ENCODE measurements at places on chromosomes 12 and 14.

GRCh38 chr14:63388766-63389431, 70.2 kb upstream of the GPHB5 start:
- DNase-seq = peak; percentile 27

DNA sequence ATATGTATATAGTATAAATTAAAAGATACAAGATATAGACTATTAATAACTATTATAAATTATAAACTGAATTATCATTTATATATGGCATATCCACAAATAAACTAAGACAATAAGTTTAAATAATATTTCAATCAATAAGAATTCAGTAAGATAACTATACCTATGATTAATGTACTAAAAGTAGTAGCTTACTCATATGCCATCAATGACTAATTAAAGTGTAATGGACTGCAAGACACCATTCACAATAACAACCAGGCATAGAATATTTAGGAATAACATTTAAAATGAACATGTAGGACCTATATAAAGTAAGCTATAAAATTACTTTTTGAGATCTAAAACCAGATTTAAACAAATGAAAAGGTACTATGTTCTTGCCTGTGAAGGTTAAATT, 18.8 kb downstream of the KCNC2 start:
- DNase-seq = no peak

DNA sequence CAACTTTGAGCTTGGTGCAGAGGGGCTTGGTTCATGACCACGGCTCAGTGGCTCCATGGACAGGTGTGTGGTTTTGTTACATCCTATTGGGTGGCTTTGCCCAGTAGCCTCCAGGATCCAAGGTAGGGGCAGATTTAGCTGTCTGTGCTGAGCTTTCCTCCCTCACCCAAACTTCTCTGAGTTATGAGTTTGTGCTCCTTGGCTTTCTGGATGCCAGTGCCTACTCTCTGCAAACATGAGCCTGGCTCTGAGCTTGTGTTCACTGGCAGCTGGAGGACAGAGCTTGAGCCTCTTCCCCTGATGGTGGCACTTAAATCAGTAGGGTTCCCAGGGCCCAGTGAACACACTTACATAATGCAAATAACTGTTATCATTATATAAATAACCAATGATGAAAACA, 45.3 kb upstream of the HECTD1 start:
- no peak for DNase-seq

DNA sequence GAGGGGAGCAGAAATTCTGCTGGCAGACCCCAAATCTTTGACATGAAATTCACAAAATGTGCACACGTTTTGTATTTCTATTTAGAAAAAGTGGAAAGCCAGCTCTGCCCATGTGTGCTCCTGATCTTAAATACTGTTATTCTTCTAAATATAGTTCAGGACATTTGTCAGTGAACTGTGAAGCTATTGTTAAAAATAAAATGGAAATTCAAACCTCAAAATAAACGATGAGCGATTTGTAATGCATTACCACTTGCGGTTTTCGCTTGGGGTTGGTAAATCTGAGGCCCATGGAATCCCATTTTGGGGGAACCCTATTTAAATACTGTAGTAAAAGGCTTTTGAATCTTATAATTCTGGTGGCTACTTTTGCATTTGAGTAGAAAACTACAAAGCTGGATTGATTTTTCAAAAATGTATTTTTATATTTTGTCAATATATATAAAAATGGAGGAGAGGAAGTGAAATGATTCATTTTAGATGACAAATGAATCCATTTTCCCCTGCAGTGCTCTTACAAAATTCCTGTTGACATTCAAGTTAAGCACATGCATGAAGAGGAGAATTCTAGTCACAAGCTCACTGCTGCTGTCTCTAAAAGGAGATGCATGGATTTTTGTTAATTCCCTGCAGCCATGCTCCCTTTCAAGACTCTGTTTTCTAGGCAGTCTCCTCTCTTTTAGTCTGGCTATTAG, 47.1 kb downstream of the FLRT2 start:
- DNase-seq = no peak

DNA sequence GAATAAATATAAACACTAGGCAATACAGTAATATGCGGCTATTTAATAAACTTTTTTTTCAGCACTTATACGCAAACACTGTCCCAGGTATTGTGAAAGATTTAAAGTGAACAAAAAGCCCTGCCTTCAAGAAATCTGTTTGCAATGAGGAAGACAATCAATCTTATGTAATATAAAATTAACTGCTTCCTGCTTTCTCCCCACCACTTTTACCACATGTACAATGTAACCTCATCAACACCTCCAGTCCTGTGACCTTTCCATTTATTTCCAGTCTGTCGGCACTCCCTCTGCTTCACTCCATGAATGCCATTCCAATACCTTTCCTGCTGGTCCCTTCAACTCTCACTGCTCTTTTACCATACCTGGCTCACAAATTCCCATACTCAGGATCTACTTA, 10.5 kb downstream of the SNX6 start:
- DNase-seq = no peak

DNA sequence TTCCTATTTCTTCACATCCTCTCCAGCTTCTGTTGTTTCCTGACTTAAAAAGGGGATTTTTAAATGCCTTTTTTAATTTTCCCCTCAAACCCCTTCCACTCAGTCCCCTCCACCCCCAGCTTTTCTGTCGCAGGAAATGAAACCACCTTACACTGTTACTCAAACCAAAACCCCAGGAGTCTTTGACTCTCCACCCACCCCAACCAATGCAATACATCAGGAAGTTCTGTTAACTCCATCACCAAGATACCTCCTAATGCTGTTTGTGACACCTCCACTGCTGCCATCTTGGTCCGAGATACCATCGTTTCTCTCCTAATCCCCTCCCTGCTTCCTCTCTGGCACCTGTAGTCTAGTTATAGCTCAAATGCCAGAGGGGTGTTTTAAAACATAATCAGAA, 25.4 kb upstream of the CPM start:
- no peak for DNase-seq

DNA sequence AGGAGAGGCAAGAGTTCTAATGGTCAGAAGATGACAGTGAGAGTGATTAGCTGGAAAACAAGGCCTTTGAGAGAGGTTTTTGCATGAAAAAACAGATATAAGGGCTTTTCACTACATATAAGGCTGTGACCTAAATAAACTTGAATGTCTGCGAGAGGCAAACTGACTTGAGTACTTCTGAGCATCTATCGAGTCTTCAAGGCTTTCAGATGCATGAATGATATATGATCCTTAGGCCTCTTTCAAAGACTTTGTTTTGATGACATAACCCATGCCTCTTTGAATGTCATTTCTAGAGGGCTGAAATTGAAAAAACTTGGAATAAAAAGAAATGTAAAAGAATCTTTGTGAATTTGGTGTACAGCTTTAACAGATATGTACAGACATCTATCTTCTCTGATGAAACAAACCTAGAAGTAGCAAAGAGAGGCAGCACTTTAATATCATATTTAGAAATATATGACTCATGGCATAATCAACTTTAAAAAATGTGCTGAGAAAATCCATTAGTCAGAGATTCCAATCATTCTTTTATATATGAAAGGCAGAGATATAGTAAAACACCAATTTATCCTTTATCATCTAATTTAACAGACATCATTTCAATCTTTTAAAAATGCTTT, 72.6 kb downstream of the PPM1H start:
- no peak for DNase-seq

DNA sequence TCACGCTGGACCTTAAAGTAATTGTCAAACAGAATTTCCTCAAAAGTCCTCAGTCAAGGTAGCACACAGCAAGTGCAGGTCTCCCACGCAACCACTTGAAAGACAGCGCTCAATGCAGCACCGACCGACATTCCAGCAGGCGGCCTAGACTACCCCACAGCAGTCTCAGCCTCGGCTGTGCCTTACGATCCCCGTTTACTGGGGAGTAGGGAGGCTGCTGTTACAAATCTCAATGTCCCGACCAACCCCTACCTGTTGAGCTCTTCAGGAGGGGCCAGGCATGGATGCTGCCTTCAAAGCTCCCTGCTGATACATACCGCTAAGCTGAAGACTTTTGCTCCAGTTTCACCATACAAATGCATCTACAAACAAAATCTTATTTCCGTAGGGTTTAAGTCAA, 21.8 kb downstream of the VPS37B start:
- peak; percentile 48 for DNase-seq

- no peak for DNase-seq
These were observed 6.2 kb downstream of the DTX1 start for GRCh38 chr12:113062502-113063395.

- no peak for DNase-seq
These were observed 381 bp downstream of the YY1 start for GRCh38 chr14:100239211-100239839.

DNA sequence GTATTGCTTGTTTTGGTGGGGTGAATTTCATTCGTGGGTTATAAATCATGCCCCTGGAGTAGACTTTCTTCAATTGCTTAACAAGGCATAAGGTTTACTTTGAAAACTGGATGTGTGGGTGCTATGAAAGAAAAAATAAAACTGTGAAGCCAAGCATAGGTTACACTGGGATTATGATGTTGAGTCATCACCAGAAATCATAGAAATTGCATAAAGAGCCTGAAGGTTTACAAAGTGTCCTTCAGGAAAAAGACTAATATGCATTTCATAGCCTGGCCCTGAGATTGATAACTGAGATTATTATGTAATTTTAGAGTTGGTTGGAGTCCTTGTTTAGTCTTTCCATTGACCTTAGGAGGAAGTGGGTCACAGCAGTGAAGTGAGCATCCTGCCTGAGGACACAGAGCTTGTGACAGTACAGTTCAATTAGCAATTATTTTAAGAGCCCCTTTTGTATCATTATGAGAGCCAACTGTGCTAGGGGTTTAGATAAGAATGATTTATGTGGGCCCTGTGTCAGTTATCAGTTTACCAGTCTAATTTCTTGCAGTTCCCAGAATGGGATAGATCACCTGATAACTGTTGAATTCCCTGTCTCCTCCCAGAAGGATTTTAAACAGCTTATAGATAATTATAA, 13.6 kb downstream of the LRRK2 start:
- no peak for DNase-seq

DNA sequence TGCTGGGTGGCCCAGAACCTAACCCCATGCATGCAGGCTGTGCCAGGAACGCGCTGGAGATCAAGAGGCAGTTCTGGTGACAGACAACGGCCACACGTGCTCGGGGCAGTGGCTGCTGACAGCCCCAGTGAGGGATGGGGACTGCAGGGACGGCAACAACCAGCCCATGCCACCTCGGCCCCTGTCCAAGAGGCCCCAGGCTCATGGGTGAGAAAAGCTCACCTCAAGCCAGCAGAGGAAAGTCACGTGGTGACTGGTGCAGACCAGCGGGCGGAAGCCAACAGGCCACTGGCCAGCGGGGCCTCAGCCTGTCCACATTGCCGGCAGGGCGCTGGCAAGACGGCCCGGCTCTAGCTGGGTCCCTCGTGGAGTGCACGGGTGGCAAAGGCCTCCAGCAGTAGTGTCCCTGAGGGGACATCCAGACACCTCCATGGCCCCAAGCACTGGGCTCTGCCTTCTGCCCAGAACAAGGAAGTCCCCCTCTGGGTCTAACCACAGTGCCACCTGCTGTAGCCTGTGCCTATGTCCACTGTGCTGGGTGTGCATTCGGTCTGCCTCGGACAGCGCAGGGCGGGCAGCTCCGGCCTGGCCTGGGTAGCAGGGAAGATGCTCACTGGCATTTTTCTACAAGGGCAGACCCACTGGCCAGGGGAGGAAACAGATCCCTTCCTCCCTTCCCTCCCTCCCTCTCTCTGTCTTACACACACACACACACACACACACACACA, 134.1 kb downstream of the NCOR2 start:
- DNase-seq = no peak

DNA sequence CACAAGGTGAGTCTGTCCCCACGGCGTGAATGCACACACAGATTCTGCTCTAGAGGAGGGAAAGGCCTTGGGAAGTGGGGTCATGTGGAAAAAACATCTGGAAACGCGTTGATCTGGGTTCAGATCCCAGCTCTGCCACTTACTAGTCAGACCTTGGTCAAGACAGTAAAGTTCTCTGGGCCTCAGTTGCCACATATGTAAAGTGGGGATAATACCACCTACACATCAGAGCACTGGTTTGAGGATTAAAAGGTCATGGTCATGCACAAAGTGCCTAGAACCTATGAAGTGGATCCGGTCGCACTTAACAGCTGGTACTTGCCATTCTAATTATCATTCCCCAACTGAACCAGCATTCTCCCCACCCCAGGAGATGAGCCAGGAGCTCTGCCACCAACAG, 4.7 kb downstream of the PLEKHG6 start:
- no peak for DNase-seq

DNA sequence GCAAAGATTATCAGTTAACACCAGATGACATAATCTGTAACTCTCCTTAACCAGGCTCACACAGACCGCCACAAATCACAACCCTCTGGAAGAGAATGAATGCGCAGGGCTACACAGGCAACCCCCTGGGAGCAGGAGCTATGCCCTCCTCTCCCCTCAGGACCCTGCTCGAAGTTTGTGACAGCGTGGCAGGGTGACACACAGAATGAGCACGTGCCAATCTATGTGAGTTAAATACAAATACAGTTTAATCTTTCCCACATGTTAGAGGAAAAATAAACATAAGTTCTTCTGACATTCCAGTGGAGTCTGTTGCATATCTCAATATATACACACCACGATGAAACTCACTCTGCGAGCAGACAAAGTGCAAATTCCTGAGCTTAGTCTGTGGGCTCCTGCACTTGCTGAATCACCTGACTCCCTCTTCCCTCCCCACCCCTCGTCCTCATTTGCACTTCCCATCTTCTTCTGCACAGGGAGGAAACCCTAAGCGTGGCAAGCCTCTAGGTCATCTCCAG, 37.6 kb downstream of the BCAT1 start:
- no peak for DNase-seq

- DNase-seq = no peak
These were observed 326.9 kb upstream of the SFSWAP start for GRCh38 chr12:131383741-131384543.

DNA sequence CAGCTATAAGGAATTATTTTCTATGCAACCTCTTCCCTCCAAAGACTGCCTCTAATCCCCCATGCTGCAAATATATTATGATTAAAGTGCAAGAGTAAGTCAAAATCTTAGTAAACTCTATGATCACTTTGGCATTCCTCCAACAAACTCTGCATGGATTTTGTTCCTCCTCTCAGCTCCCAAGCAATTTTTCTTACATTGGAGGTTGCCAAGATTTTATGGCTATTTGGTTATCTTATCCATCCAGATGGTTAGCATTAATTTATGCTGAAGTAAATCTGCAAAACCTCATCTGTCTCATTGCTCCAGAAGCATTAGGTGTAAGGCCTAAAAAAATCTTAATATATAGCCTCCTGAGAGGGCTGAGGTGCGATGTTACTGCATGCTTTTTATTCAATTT, 228.1 kb downstream of the CHST11 start:
- DNase-seq = no peak

DNA sequence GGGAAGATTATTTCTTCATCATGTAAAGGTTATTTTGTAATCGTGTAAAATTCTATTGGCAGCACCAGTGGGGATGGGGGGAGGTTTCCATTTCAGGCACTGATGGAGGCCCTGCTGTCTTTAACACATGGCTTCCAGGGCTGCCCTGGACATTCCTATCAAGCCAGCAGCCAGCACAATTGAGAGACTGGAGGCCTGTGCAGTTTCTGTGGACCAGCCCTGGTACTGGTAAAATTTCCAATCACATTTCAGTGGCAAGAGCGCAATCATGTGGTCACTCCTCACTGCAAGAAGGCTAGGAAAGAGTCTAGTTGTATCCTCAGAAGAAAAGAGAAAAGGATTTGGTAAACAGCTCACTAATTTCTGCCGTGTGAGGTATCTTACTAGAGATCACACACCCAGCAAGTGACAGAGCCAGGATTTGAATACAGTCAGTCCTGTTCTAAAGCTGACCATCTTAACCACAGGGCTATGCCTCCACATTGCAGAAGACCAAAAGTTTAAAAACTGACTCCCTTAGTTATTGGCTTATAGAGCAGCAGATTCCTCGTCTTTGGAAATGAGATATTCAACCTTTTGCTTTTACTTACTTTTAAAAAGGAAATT, 179.4 kb upstream of the ARHGAP5 start:
- DNase-seq = no peak
